ENCODE measurements at places on chromosomes 13 and 19. TPM values are rescaled to one million over a fixed set of nuclear protein-coding genes. Genes with fewer than 3 reads are reported as not detected.

Gene ZNF160
- total RNA-seq, result 38.2 TPM

Gene GPR183
- 11.8 TPM for total RNA-seq

Gene ZNF541
- total RNA-seq, result 0.69 TPM

DNA sequence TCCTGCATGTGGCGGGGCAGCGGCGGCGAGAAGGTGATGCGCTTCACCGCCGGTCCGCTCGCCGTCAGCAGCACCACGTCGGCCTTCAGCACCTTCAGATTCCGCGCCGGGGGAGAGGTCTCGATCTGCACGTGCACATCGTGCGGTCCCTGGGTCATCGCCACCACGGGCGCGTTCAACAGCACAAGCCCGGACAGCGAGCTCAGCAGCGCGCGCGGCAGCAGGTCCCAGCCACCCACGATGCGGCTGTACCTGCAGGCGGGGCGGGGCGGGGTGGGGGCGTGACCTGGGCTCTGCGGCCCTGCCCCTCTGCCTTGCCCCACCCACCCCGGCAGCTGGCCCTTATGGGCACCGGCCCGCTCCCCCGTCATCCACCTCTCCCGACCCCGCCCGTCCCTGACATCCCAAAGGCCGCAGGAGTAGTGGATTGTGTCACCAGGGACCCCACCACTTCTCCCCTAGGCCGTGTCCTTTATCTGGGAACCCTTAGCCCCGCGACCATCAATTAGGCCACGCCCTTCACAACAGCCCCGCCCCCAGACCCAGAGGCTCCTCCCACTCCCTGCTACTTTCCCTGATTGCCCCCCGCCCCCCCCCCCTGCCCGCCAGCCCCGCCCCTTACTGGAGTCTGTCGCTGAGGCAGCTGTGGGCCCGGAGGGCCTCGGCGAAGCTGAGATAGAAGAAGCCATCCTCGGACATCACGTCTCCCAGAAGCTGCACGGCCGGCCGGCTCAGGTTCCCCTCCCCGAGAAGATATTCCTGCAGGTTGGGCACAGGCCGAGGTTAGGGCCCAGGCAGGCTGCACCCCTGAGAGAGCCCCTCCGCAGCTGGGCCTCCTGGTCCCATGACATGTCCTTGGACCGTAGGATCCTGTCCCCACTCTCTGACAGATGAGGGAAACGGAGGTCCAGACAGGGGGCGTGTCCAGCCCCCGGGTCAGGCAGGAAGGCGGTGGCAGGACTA lies 6.1 kb downstream of the IL4I1 start:
- H3K4me3 ChIP-seq, result no peak overlapping the region
- H3K4me1 ChIP-seq, result peaks cover 5% of the 10 kb centered on the region
- no peak for DNase-seq
- no peak overlapping the region for H3K27ac ChIP-seq
- H3K27me3 ChIP-seq, result no peaks in the 10 kb centered on the region

GRCh38 chr13:100532836-100533435 lies 55.7 kb downstream of the GGACT start:
- peaks cover 2% of the 10 kb centered on the region for H3K36me3 ChIP-seq
- peak; percentile 33 for DNase-seq
- peak overlapping the region; percentile 66 for H3K4me3 ChIP-seq
- no peaks in the 10 kb centered on the region for H3K27me3 ChIP-seq
- H3K4me1 ChIP-seq, result peaks cover 13% of the 10 kb centered on the region
- peak overlapping the region; percentile 81 for H3K27ac ChIP-seq

Gene GTPBP3
- 20.4 TPM for total RNA-seq

DNA sequence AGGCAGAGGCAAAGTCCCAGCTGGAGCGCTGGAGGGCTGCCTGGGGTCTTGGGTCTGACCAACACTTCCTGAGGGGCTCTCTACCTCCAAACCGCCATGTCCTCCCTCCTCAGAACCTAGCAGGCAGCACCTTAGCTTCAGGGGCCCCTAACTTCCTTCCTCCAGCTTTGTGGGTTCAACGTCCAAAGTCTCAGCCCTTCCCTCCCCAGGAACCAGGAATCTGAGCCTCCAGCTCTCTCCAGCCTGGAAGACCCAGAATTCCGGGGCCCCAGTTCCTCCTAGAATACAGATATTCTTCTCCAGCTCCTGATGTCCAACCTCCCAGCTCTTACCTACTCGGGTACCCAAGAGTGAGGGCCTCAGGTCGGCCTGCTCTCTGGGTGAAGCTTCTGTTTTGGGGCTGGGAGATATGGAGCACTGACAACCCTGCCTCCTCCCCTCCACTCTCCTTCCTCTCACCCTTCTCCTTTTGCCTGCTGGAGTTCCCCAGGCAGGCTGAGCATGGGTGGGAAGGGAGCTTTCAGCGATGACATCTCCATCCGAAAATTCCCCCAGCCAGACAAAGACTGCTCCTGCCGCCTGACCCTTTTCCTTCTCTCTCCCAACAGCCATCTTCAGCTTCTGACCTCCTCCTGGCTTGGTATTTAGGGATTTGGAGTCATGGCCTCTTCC lies 3.5 kb downstream of the TMEM150B start:
- no peak overlapping the region for H3K27ac ChIP-seq
- no peaks in the 10 kb centered on the region for H3K27me3 ChIP-seq
- DNase-seq, result no peak
- no peak overlapping the region for H3K4me3 ChIP-seq
- H3K4me1 ChIP-seq, result no peaks in the 10 kb centered on the region

Gene MAB21L1
- total RNA-seq, result 0.47 TPM

GRCh38 chr13:39394796-39395678 lies 208.0 kb downstream of the LHFPL6 start:
- no peak overlapping the region for H3K4me3 ChIP-seq
- no peaks in the 10 kb centered on the region for H3K36me3 ChIP-seq
- H3K27me3 ChIP-seq, result no peaks in the 10 kb centered on the region
- DNase-seq, result no peak
- H3K4me1 ChIP-seq, result peaks cover 2% of the 10 kb centered on the region
- H3K27ac ChIP-seq, result peak overlapping the region; percentile 17

DNA sequence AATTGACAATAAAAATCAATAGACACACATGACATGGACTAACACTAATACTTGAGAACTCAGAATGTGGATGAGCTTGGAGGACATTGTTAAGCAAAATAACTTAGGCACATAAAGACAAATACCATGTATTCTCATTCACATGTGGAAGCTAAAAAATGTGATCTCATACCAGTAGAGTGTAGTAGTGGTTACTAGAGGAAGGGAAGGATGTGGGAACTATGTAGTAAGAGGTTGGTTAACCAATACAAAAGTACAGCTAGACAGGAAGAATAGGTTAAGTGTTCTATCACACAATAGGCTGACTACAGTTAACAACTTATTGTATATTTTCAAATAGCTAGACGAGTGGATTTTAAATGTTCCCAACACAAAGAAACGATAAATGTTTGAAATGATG lies 415.8 kb upstream of the KLF12 start:
- H3K4me1 ChIP-seq, result no peaks in the 10 kb centered on the region
- no peak overlapping the region for H3K27ac ChIP-seq
- DNase-seq, result no peak
- H3K36me3 ChIP-seq, result no peaks in the 10 kb centered on the region
- H3K27me3 ChIP-seq, result no peaks in the 10 kb centered on the region
- no peak overlapping the region for H3K4me3 ChIP-seq

DNA sequence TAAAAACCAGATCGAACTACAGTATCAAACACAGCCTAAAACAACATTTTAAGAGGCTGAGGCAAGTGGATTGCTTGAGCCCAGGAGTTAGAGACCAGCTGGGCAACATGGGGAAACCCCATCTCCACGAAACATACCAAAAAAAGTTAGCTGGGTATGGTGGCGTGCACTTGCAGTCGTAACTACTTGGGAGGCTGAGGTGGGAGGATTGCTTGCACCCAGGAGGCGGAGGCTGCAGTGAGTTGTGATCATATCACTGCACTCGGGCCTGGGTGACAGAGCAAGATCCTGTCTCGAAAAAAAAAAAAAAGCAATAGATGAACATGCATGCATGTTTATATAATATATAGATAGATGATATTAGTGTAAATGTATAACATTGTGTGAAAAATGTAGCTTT lies 5.2 kb upstream of the MRPS31 start:
- no peak overlapping the region for H3K27ac ChIP-seq
- no peak for DNase-seq
- no peaks in the 10 kb centered on the region for H3K36me3 ChIP-seq
- H3K4me1 ChIP-seq, result no peaks in the 10 kb centered on the region
- no peak overlapping the region for H3K4me3 ChIP-seq
- no peaks in the 10 kb centered on the region for H3K27me3 ChIP-seq

Gene ADPRHL1
- total RNA-seq, result 1.5 TPM

DNA sequence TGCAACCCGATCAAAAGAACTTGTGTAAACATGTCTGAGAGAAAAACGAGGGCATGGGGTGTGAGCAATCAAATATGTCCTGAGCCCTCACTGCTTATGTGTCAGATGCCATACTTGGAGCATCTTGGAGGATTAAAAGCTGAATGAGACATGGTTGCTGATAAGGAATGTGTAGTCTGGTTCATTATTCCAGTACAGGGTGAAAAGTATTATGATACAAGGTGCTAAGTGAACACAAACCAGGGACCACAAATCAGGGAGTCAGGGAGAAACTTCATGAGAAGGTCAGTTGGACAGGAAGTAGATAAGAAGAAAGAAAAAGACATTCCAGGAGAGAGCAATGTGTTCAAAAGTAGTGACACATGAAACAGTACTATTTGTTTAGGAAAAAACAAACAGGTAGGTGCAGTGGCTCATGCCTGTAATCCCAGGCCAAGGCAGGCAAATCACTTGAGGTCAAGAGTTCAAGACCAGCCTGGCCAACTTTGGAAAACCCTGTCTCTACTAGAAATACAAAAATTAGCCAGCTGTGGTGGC lies 2.0 kb upstream of the RCBTB1 start:
- no peaks in the 10 kb centered on the region for H3K27me3 ChIP-seq
- DNase-seq, result no peak
- H3K4me3 ChIP-seq, result no peak overlapping the region
- no peaks in the 10 kb centered on the region for H3K4me1 ChIP-seq

DNA sequence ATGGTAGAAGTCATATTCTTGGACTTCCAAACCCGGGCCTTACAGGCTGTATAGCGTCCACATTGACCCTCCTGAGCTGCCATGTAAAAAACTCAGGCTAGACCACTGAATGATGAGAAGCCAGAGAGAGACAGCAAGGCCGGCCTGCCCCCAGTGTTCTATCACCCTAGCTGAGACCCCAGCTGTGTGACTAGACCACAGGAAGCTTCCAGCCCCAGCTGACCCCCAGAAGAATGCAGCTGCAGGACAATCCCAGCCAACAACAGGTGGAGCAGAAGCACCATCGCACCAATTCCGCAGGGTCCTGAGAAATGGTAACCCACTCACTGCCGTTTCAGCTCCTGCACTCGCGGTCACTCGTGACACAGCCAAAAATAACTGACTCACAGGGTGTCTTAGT lies 2.9 kb upstream of the ATP11A start:
- no peak overlapping the region for H3K27ac ChIP-seq
- H3K4me3 ChIP-seq, result no peak overlapping the region
- no peak for DNase-seq
- peaks cover 5% of the 10 kb centered on the region for H3K4me1 ChIP-seq

GRCh38 chr19:46328079-46328478 lies 18.8 kb upstream of the PPP5C start:
- H3K4me1 ChIP-seq, result no peaks in the 10 kb centered on the region
- no peak for DNase-seq
- H3K36me3 ChIP-seq, result peaks cover 16% of the 10 kb centered on the region
- no peak overlapping the region for H3K27ac ChIP-seq
- H3K27me3 ChIP-seq, result no peaks in the 10 kb centered on the region

Gene CASP14
- 0.16 TPM for total RNA-seq

DNA sequence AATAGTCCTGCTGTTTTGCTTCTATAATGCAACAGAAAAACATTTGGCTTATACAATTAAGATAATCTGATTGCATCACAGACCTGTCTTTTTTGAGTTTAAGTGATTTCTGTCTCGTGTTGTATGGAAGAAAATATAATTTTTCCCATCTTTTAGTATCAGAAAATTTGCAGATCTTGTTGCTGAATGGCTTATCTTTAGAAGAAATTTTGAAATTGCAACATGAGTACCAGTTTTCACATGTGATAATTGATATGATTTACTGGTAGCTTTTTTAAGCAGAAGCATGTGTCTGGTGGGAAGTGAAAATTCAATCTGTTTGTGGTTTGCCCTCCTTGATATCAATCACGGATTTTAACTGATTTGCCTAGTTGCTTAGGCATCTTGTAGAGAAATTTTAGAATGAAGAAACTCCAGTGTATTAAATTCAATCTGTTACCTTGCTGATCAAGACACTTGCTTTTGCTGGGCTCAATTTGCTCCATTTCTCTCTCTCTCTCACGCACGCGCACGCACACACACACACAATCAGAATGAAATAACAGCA lies 89.8 kb upstream of the MYCBP2 start:
- no peaks in the 10 kb centered on the region for H3K4me1 ChIP-seq
- no peak for DNase-seq
- no peaks in the 10 kb centered on the region for H3K36me3 ChIP-seq

Gene LGI4
- 7.5 TPM for total RNA-seq

DNA sequence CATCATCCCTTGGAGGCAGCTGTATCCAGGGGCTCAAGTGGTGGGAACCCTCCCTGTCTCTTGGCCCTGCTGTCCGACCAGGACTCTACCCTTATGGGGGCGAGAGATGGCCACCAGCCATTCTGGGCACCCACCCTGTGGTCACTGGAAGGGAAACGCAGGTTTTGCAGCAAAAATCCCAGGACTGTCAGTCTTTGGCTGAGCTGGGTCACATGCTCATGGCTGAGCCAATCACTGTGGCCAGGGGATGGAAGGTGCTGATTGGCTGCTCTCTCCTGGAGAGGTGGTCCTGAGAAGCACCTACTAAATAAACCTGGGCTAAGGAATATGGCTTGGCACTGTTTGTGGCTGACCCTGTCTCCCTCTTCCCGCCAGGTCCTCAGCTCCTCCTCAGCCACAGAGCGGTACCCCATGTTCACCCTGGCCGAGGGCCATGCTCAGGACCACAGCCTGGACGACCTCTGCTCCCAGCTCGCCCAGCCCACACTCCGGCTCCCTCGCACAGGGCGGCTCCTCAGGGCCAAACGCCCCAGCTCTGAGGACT lies 8.9 kb downstream of the ATG4D start:
- H3K27ac ChIP-seq, result no peak overlapping the region
- no peaks in the 10 kb centered on the region for H3K27me3 ChIP-seq
- H3K4me3 ChIP-seq, result no peak overlapping the region
- H3K36me3 ChIP-seq, result peaks cover 54% of the 10 kb centered on the region

DNA sequence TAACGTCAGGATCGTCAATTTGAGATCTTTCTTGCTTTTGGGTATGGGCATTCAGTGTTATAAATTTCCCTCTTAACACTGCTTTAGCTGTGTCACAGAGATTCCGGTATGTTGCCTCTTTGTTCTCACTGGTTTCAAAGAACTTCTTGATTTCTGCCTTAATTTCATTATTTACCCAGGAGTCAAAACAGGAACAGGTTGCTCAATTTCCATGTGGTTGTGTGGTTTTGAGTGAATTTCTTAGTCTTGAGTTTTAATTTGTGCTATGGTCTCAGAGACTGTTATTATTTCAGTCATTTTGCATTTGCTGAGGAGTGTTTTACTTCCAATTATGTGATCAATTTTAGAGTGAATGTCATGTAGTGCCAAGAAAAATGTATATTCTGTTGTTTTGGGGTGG lies 153.1 kb downstream of the PCDH17 start:
- H3K4me3 ChIP-seq, result no peak overlapping the region
- DNase-seq, result no peak
- no peaks in the 10 kb centered on the region for H3K27me3 ChIP-seq
- H3K36me3 ChIP-seq, result no peaks in the 10 kb centered on the region
- no peaks in the 10 kb centered on the region for H3K4me1 ChIP-seq

Measured in kidney (tissue), 22 donors.